ENCODE measurements at places on chromosomes 5 and 9.

DNA sequence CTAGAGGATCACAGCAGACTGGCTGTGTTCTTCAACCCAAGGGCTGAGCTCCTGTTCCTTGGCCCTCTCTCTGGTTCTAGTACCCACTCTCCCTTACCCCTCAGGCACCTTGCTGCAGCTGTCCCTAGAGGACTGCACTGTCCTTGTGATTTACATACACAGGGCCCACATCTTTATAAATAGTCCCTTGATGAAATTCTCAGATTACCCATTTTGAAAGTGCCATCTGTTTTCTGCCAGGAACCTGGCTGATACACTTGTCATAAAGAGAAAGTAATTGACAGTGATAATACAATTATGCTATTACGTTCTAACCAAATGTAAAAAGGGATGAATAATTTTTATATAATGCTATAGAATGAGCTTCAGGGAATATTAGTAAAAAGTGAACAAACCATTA, 16.5 kb upstream of the SPARC start:
- no peak for DNase-seq

DNA sequence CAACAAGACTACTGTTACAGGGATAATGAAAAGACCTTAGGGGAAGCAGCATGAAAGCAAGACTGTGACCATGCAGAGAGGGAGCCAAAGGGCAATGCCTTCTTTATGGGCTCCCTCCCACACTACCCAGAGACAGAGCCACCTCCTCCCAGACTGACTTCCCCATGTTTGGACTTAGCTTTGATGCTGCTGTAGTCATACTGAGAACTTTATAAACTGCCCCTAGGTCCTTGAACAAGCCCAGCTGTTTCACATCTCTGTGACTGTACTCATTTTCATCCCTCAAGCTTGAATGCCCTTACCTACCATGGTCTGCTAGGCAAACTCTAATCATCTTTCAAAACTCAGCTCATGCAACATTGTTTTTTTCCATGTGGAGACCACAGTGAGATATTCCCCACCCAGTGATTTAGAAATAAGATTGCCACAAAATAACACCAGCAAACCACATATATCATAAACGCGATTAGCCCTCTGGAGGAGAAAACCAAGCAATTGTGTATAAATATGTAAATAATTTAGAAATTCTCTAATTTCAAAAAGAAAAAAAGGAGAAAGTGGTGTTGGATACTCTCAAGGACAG, 23.4 kb upstream of the FAM169A start:
- no peak for DNase-seq

DNA sequence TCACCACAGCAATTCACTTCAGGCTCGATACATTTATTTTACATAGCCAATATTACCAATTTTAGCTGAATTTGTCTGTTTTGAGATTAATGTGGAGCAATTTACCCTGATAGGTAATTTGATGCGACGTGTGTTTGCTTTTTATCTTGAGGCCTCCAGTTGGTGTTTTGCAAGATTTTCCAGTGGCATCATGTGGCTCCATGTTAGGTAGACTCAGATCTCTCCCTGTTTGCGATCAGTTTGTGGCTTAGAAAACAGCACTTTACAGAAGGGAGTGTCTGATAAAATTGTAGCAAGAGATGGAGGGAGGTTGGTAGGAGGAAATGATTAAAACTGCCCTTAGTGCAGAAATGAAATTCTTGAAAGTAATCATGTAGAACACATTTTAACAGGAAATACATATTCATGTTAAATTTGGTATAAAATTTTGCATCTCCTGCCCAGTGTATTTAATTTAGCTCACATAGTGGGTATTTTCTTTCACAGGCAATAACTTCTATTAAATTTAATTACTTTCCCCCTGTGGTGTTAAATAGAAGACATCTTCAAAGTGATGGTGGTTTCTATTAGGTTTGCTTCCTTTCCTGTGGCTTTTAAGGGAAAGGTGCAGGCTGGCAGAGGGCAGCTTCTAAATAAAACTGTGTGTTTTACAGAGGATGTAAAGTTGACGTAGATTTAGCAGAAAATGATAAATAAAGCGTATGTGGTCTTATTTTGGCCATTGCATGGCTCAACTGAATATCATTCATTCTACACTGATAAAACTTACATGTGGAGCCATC, 135.8 kb downstream of the KDM4C start:
- DNase-seq: peak; percentile 84

GRCh38 chr5:88658886-88659285, 224.1 kb downstream of the MEF2C start:
- DNase-seq: no peak
